ENCODE measurements at places on chromosomes 3 and 15.

DNA sequence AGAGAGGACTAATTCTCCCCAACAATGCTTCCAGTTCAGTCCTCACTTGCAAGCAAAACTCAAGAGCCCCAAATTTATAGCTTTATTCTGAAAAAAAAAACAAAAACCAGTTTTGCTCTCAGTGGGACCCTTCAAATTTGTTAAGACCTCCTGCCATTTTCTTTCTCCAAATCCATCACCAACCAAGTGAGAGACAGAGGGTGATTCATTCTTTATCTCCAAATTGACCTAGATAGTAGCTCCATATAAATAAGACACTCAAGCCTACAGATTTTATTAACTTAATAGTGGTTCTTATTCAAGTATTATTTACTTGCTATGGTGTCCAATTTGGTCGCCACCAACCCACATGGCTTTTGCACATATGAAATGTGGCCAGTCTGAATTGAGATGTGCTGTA is 195.8 kb downstream of the RORA start:
- no peak for DNase-seq

GRCh38 chr3:189698811-189699210 is 67.6 kb downstream of the TP63 start:
- no peak for DNase-seq

DNA sequence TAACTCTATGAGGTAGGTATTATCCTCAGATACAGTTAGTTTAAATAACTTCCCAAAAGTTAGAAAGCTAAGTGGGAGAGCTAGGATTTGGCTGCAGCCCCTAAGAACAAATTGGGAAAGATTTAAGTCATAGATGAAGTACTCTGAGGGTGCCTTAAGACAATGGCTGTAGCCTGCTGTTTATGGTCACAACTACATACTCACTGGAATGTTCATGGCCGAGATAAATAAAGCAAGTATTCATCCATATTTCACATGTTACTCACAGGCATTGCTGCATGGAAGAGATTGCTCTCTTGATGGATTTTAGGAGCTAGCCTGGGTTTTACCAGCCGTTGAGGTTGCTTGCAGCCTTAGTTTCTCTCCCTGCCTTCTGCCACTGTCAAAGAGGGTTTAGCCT is 145.0 kb downstream of the CMSS1 start:
- no peak for DNase-seq

- no peak for DNase-seq
These were observed 7.7 kb upstream of the RFTN1 start for GRCh38 chr3:16520970-16521881.

GRCh38 chr15:70252951-70253320 is 155.2 kb upstream of the TLE3 start:
- no peak for DNase-seq

DNA sequence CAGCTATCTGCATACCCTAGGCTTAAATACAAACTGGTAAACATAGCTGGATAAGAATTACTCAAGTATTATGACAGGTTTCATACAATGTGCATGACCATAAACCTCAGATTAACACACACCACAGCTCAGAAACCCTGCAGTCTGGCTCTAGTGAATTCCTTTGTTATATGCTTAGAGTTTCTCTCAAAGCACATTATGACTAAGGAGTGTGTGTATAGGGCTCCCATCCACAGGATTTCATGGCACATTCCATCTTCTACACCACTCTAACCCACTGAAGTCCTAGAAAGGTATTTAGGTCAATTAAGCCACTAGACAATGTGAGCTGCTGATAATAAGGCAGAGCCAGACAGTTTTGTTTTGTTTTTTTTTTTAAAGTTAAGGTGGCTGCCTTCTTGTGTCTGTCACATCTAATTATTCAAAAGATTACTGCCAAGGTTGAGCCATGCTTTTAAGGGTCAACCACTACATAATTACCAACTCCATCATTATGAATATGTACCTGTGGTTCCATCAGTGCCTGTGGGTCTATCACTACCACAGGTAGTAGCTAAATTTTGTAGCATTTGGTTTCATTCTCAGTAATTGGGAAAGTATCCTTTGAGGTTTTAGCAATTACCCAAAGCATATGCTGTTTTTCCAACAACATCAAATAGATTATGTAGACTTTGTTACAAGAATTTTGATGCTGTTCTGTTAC is 107.0 kb downstream of the ALCAM start:
- DNase-seq, result no peak

DNA sequence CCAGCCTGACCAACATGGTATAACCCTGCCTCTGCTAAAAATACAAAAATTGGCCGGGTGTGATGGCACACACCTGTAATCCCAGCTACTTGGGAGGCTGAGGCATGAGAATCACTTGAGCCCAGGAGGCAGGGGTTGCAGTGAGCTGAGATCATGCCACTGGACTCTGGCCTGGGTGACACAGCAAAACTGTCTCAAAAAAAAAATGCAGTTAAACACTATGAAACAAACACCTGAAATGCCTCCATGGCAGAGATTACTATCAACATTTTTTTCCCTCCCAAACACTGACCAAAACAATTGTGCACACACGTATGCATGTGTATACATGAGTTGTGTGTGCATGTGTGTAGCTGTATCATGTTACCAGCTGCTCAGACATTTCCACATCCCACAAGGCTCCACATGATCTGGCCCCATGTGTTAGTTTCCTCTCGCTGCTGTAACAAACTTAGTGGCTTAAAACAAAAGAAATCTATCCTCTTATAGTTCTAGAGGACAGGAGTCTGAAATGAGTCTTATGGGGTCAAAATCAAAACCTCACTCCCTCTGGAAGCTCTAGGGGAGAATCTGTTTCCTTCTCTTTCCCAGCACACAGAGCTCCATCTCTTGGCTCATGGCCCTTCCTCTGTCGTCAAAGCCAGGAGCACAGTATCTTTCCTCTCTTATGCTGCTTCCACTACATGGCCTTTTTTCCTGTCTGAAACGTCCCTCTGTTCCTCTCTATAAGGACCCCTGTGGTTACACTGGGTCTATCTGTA is 34.5 kb downstream of the SLC41A3 start:
- DNase-seq, result no peak

DNA sequence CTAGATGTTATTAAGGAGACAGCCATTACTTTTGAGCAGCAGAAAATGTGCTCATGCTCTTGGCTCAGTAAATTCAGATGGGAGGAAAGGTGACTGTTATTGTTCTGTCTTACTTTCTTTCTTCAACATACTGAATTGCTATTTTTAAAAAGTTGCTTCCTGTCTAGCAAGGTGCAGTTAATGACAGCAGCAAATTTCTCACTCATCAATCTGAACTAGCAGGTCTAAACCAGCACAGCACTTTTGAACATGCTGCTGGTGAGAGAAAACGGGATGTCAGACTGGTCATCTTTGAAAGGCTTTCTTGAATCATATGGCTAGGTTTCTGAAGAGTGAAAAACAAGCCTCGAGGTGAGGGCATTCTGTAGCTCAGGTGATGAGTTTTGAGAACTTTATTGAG is 384.7 kb downstream of the MFSD1 start:
- no peak for DNase-seq

DNA sequence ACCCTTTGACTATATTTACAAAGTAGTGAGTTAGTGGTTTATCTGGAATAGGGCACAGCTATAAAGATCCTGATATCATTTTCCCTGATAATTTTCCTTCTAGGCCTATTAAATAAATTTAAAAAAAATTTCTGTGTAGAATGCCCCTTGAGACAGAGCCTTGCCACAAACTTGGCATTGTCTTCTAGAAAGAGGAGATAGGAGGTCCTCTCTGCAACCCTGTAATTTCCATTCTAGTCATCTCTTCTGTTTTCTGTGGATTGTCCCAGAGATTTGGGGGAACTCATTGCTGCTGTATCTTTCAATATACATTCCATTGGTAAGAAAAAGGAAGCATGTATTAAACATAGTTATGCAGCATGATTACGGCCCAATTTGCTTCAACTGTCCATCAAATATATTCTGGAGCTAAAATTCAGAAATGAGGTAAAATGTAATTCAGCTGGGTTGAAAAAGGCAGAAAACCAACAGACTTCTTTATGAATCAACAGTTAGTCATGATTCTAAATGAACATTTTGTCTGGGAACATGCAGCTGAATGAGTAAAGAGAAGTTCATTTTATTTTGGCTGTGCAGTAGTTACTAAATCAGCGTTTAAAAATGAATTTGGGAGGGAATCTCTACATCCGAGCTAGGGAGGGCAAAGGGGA is 401.1 kb downstream of the NAALADL2 start:
- DNase-seq, result no peak

GRCh38 chr3:49826016-49826415 is 12.3 kb upstream of the UBA7 start:
- DNase-seq, result no peak

GRCh38 chr15:90845201-90845949 is 23.0 kb upstream of the FURIN start:
- DNase-seq, result no peak

GRCh38 chr3:51434746-51435327 is 43.8 kb downstream of the RBM15B start:
- no peak for DNase-seq

DNA sequence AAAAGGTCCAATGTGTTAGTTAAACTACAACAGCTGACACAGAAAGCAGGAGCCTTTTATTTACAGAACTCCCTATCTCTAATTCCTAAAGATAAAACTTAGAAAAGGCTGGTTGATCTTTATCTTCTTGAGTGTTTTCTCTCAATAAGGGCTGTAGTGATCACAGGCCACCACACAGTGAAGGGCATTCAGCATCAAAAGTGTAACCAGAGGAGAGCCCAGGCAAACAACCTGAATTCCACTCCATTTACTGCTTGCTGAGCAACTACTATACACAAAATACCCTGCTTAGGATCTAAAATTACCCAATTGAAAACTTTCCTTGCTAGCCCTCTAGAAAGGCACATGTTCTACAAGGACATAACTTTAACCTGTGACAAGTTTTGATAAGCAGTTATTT is 122.7 kb downstream of the MEIS2 start:
- no peak for DNase-seq

- no peak for DNase-seq
These were observed 46.6 kb downstream of the APBA2 start for GRCh38 chr15:28932361-28932760.

DNA sequence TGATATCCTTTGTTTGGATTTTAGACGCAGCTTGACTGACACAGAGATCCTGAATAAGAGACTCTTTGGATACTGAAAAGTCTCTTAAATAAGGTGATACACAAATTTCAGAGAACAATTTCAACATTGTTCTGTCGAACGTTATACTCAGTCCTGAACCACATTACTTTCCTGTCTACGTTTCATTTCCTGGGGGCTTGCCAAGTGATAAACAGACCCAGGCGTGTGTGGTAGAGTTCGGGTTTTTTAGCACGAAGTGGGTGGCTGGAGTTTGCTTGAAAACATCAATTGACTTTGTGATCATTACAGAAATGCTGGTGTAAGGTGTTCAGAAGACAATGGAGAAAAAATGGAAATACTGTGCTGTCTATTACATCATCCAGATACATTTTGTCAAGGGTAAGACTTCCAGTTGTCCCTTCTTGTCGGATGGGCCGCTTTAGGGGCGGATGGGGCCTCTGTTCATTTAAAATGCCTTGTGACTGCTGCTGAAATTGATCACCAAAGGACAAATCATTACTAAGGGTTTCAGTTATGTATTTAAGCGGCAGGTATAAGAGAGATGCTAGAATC is at the start of gene CD96:
Gene CD96, plus strand, starts transcription at position 287 of the 573 bp plus-strand sequence. Its CDS starts 52 bp downstream, at position 339.
- no peak for DNase-seq

GRCh38 chr15:35484231-35484945 is 61.6 kb downstream of the DPH6 start:
- DNase-seq, result no peak

- DNase-seq, result no peak
These were observed 581 bp downstream of the SH3BP5 start for GRCh38 chr3:15331606-15332404.

GRCh38 chr15:29699791-29700190 is 122.5 kb downstream of the TJP1 start:
- DNase-seq, result no peak

- no peak for DNase-seq
These were observed 100.6 kb upstream of the TSC22D2 start for GRCh38 chr3:150307311-150308036.

DNA sequence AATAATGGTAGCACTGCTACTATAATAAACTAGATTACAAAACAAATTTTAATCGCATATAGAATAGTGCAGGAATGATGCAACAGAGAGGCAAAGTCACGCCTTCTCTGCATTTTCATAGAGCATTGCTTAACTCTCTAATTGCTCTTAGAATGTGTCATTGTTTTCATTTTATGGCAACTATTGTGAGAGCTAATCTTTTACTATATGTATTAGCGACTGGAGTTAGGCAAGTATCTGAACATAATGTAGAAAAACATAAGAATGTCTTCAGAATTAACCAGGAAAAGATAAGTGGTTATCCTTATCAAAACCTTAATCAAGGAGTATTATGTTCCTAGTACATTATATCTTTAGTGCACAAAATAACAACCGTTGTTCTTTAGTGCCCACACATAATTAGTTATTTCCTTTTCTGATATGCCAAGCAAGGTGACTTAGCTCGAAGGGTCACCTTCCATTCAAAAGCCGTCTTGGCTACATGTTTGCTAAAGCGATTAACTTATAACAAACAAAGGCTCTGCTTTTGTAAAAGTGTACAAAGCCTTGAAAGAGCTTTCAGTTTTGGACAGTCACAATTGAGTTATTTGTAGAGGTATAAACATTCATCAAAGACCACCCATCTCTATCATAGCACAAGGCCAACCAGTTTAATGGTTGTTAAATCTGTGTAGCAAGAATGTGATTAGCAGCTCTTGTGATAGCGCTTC is 1328.9 kb downstream of the ROBO2 start:
- no peak for DNase-seq

DNA sequence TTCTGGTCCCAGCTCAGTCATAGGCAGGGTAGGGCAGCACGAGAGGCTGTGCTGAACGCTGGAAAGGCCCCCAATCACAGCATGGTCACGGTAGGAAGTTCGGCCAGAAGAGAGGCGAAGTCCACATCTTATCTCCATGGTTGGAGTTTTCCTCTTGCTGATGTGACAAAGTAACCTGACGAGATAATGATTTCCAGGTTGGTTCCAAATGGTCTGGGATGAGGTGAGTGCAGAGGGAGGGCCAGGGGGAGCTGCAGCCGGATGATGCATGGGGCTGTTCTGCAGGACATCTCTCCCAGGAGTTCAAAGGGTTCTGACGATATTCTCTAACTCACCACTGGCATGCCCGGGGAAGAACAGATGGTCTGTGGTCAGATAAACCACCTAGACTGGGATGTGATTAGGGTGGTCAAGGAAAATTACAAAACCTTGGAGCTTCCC is 83.2 kb upstream of the WNT5A start:
- no peak for DNase-seq

- DNase-seq, result no peak
These were observed 72.9 kb downstream of the LRRC28 start for GRCh38 chr15:99324082-99324620.

GRCh38 chr3:106255870-106256248 is 387.0 kb upstream of the CBLB start:
- DNase-seq, result no peak

Measured in mesenteric fat pad (tissue), 1 donor.